Activated naive CD8-positive, alpha-beta T cell treated with anti-CD3 and anti-CD28 coated beads for 36 hours (primary cell): ENCODE measurements at places on chromosomes 1 and 21. TPM values are rescaled to one million over a fixed set of nuclear protein-coding genes. Genes with fewer than 3 reads are reported as not detected.

GRCh38 chr1:226868726-226869125 is 1.7 kb upstream of the PSEN2 start:
- no peak for DNase-seq

The GPR25 gene
- not detected for total RNA-seq

- DNase-seq = no peak
These were observed 40.0 kb downstream of the FCRL5 start for GRCh38 chr1:157512036-157512969.

- no peak for DNase-seq
These were observed 97.6 kb downstream of the CC2D1B start for GRCh38 chr1:52268372-52268771.
